Left kidney (tissue), 8 donors: ENCODE measurements at places on chromosomes 13 and 19. TPM values are rescaled to one million over a fixed set of nuclear protein-coding genes. Genes with fewer than 3 reads are reported as not detected.
A peak's percentile ranks its signal among the peaks of the same experiment; 100 is the strongest.

DNA sequence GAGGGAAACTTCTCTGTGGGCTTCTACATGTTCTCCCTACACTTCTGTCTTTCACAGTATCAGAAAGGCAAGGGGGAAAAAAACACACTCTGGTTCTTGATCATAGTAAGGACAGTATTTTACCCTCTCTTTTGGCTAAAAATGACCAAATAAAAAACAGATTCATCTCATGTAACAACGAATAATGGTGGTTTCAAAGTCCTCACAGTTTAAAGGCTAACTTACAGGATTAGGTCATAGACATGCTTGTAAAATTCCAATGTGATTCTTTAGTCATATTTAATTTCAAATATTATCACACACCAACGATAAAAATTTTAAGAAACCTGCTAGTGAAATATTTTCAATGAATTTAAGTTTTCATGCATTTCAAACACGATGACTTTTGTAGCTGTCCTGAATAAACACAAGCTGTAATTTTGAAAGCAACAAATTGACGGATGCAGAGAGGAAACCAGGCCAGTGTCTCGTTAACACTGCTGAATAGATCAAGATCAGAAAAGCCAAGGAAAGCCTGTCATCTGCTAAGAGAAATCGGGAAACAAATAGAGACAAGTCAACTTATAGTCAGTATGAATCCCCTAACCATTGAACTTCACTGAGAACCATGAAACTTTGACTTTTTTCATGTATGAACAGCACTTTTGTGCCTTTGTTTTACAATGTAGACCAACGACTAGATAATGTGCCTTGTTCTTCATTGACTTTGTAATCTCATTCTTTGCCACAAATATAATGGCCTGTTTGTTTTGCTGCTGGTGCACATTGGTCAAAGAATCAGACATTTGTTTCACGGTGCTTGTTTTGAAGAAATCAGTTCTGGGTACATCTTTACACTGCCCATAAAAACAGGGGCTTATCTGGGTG lies 22.0 kb downstream of the MBNL2 start:
- DNase-seq, result no peak

DNA sequence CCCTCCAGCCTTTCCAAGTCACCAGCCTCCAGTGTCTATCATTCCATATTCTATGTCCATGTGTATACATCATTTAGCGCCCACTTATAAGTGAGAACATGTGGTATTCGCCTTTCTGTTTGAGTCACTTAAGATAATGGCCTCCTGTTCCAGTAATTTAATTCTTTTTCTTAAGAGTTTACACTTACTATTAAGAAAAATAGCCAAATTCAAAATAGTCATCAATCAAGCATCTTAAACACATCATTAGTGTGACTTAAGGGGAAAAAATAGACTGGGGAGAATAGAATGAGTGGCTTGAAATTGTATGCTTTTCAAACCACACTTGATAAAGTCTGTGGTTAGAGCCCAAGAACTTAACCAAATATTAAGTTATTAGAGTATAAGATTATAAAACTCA lies 248.0 kb downstream of the MAB21L1 start:
- no peak for DNase-seq

GRCh38 chr19:45020071-45020470 lies 18.8 kb upstream of the CLASRP start:
- no peak for DNase-seq

GRCh38 chr13:19573120-19573716 lies 11.9 kb upstream of the TPTE2 start:
- DNase-seq, result no peak

DNA sequence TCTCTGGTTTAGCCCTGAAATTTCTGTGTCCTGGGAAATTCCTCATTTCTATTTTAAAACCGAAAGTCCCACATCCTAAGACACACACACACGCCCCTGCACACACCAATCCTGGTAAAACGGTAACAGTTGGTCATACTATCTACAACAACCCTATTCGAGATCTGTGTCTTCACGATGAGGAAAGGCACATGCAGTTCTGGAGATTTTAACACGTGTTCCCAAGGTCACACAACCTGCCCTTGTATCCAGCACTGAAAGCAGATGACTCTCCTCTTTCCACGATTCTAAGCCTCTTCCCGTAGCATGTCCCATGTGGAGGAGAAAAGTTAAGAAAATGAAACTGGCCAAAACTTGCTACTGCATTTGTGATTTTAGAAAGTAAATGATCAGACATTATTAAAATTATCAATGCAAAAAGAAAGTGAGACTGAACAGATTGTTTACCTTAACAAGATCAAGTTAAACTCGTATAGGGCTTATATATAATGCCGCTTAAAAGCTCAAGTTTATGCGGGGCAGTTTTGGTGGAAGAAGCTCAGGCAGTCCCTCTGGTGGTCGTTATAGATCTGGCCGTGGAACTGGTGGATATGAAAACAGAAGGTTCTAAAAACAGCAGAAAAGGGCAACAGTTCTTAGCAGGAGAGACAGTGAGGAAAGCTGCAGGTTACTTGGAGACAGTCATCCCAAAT lies 32.7 kb downstream of the VSTM1 start:
- no peak for DNase-seq

DNA sequence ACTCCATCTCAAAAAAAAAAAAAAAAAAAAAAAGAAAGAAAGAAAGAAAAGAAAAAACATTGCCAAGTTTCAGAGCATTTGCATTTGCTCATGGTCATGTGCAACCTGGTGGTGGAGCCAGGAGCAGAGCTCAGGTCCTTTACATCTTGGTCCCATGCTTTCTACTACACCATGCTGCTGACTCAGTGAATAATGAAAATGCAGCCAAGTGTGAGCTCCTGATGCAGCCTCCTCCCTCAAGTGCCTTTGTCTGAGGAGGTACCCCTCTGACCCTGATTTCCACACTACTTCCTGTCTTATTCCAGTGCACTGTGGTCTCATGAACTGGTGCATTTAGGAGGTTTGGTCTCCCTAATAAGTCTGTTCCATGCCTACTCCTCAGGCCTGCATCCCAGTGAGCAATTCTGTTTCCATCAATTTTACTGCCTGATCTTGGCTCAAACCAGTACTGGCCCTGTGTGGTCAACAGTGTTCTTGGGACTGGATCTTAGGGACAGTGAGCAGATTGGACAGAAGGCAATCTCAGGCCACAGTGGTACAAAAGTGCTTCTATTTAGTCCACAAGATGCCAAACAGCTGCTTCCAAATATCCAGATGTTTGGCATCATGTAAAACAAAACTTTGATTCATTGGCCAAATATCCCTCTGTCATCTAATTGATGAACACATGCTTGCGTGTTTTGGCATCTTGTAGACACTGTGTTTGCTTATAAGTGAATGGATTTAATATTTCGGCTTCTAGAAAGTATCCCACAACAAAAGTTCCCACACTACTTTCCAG lies 28.8 kb upstream of the LRCH1 start:
- DNase-seq, result no peak

GRCh38 chr13:39859898-39860297 lies 204.4 kb downstream of the COG6 start:
- DNase-seq, result no peak

- DNase-seq, result no peak
These were observed 15.7 kb downstream of the PRAM1 start for GRCh38 chr19:8486661-8487136.

DNA sequence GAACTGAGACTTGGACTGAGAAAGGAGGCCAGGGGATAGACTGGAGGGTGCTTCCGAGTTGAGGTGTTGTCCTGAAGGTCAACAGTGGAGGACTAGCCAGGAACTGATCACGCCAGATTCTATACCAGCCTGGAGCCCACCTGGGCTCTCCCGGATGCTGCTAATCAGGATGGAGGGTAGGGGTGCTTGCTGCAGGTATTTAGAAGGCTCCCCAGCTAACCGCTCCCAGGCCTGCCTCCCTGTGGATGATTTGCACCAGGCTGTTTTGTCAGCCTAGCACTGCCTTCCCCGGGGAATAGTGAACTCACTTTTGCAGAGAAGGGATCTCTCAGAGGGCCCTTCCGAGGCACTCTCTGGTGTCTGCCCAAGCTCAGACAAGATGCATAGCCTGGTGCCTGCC lies 60.5 kb upstream of the KCTD15 start:
- DNase-seq, result no peak

GRCh38 chr13:111323549-111323948 lies 3.1 kb downstream of the TEX29 start:
- DNase-seq, result no peak

DNA sequence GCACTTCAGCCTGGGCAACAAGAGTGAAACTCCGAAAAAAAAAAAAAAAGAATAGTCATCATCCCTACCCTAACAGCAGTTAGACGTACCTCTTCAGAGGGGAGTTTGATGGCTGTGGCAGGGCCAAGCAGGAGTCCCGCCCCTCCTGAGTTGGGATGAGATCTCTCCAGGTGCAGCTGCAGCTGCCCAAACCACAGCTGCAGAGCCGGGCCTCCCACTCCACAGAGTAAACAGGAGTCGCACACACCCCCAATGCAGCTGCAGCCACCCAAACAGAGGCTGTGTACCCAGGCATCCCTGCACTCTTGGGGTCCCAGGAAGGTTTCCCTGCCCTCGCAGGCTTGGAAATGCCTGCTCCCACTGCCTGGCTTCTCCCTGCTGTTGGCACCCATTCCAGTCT lies 17.4 kb upstream of the MLLT1 start:
- DNase-seq, result no peak

GRCh38 chr13:93818345-93818744 lies 591.7 kb downstream of the GPC6 start:
- DNase-seq, result no peak

- peak; percentile 22 for DNase-seq
These were observed 1.9 kb downstream of the SIGLEC14 start for GRCh38 chr19:51644636-51645271.

- DNase-seq, result no peak
These were observed 3.2 kb upstream of the PRKCG start for GRCh38 chr19:53878776-53879139.

DNA sequence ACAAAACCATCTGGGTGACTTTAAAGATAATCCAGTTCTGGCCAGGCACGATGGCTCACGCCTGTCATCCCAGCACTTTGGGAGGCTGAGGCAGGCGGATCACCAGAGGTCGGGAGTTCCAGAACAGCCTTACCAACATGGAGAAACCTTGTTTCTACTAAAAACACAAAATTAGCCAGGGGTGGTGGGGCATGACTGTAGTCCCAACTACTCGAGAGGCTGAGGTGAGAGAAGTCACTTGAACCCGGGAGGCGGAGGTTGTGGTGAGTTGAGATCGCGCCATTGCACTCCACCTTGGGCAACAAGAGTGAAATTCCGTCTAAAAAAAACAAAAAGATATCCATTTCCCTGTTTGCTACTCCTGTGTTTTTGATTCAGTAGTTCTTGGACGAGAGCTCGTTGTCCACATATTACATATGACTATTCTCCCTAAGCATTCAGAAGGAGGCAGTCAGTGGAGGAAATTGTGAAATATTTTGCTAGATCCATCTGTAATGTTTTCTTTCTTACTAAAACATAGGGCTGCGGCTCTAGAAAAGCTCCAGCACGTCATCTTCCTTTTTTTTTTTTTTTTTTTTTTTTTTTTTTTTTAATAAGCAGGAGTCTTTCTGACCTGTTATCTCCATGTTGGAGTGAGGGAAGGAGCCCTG lies 33.6 kb downstream of the ZNF701 start:
- no peak for DNase-seq

GRCh38 chr19:38384209-38385027 lies 3.4 kb downstream of the GGN start:
- no peak for DNase-seq

DNA sequence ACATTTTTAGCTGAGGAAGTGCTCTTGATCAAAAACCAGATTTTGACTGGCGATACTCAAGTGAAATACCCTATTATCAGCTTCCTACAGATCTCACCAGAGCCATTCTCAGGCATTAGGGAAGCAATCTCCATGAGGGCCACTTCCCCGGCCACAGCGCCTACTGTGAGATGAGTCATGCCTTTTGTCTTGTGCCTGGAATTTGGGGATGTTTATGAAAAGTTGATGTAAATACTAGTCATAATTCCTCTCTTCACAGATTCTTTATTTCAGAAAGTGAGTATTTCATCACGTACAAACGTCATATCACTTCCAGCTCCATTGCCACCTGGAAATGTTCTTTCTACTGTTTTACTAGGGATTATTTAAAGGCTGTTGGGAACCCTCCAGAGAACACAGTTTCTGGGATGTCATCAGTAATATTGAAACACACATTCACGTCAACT lies 25.3 kb upstream of the SLC46A3 start:
- DNase-seq, result no peak

DNA sequence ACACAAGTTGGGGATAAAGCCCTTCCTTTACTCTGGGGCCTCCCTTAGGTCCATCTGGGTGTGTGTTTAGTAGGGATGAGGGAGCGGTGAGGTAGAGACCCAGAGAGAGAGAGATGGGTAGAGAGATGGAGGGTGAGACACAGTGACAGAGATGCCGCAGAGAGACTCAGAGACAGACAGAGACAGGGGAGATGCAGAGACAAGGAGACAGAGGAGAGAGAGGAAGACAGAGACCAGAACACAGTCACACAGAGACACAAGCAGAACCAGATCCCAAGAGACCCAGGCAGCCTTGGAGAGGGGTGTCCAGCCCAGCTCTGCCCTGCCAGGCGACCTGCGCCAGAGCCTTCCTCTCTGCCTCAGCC lies 2.4 kb downstream of the KLK1 start:
- DNase-seq, result no peak

The DACH1 gene
- polyA plus RNA-seq, result 120 TPM

The PRPF31 gene
- 68.7 TPM for polyA plus RNA-seq

The NLRP5 gene
- not detected for polyA plus RNA-seq

The ZNF585A gene
- 17.6 TPM for polyA plus RNA-seq

The MTUS2 gene
- polyA plus RNA-seq, result 0.52 TPM

The WDR88 gene
- 2.0 TPM for polyA plus RNA-seq
